Muscle of arm (tissue), 14 donors: ENCODE measurements at places on chromosomes 7 and 10.

GRCh38 chr7:25860275-25861163 is 291.5 kb upstream of the NFE2L3 start:
- no peak for DNase-seq

GRCh38 chr7:1225441-1226185 is 7.1 kb upstream of the UNCX start:
- no peak for DNase-seq

DNA sequence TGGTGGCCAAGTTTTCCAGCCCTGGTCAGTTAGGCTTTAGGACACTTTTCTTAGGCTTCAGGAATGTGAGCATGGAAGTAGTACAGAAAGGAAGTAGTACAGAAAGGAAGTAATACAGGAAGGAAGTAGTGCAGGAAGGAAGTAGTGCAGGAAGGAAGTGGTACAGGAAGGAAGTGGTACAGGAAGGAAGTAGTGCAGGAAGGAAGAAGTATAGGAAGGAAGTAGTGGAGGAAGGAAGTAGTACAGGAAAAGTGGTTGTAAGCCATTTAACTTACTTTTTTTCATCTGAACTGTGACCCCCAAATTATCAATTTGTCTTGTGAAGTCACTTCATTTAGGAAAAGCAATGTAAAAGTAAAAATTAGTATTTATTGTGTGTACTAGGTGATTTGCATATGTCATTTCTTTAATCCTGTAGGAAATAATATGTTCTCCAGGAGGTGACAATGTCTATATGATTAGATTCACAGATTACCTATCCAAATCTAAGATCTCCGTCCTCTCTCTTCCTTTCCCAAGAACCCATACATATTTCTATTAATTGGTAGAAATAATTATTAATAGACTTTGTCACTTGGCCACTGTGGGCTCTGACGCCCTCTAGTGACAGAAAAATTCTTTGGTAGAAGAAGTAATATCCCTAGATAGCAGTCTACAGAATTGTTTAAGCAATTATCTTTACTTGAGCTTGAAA is 3.9 kb upstream of the FAS start:
- DNase-seq: no peak

- no peak for DNase-seq
Observed at GRCh38 chr10:29810816-29811215, 176.0 kb upstream of the SVIL start.
